ENCODE measurements at places on chromosomes 4 and X. TPM values are rescaled to one million over a fixed set of nuclear protein-coding genes. Genes with fewer than 3 reads are reported as not detected.

ZDHHC15 gene
- total RNA-seq: not detected

NHS gene
- total RNA-seq: 2.1 TPM

UGDH gene
- total RNA-seq: 225 TPM

F11 gene
- total RNA-seq: not detected

FDCSP gene
- not detected for total RNA-seq

GPR119 gene
- total RNA-seq: not detected

EDNRA gene
- total RNA-seq: 0.30 TPM

RNF175 gene
- not detected for total RNA-seq

RNF212 gene
- total RNA-seq: 2.3 TPM

PDS5A gene
- total RNA-seq: 30.2 TPM

TEX11 gene
- total RNA-seq: not detected

GLUD2 gene
- 2.4 TPM for total RNA-seq

ARHGAP6 gene
- total RNA-seq: 0.05 TPM

ERCC6L gene
- 12.2 TPM for total RNA-seq

DMRTC1B gene
- total RNA-seq: not detected

NPY5R gene
- total RNA-seq: not detected

ATOH1 gene
- total RNA-seq: not detected

TBC1D9 gene
- total RNA-seq: 6.6 TPM

USP51 gene
- total RNA-seq: 0.54 TPM

IQCM gene
- total RNA-seq: not detected

SYN1 gene
- 0.22 TPM for total RNA-seq

DCAF8L2 gene
- not detected for total RNA-seq

SERTM2 gene
- not detected for total RNA-seq

ASMT gene
- 0.44 TPM for total RNA-seq

RTL9 gene
- 0.09 TPM for total RNA-seq

ETDA gene
- total RNA-seq: not detected

CFAP99 gene
- total RNA-seq: not detected

TLR10 gene
- not detected for total RNA-seq

MTMR1 gene
- 16.0 TPM for total RNA-seq

YY2 gene
- total RNA-seq: 1.9 TPM

SSX3 gene
- not detected for total RNA-seq

STATH gene
- total RNA-seq: not detected

SMIM10L2A gene
- total RNA-seq: 0.11 TPM

HS3ST1 gene
- 0.59 TPM for total RNA-seq

GUCY1A1 gene
- total RNA-seq: not detected

COL4A6 gene
- total RNA-seq: 13.8 TPM

BEX1 gene
- not detected for total RNA-seq

SPANXA2 gene
- total RNA-seq: not detected

CHRDL1 gene
- total RNA-seq: not detected

CITED1 gene
- total RNA-seq: 0.81 TPM

FAM133A gene
- total RNA-seq: 0.93 TPM

ADGRG4 gene
- total RNA-seq: not detected

TCEAL6 gene
- total RNA-seq: not detected

BANK1 gene
- 1.3 TPM for total RNA-seq

H2BW2 gene
- total RNA-seq: not detected

ALAS2 gene
- not detected for total RNA-seq

MRFAP1L1 gene
- total RNA-seq: 34.7 TPM

CLCN4 gene
- total RNA-seq: 3.3 TPM

LDOC1 gene
- total RNA-seq: 80.5 TPM

CENPVL2 gene
- total RNA-seq: not detected

ATP8A1 gene
- total RNA-seq: 0.09 TPM

SPANXD gene
- not detected for total RNA-seq

USP26 gene
- total RNA-seq: not detected

Data from A549 treated with Mapracorat at 1 μM for 4 hours (cell line).